ENCODE measurements at places on chromosomes 1 and 21. TPM values are rescaled to one million over a fixed set of nuclear protein-coding genes. Genes with fewer than 3 reads are reported as not detected.

- no peak for DNase-seq
Observed at GRCh38 chr21:44761747-44762208, 39.8 kb downstream of the UBE2G2 start.

DNA sequence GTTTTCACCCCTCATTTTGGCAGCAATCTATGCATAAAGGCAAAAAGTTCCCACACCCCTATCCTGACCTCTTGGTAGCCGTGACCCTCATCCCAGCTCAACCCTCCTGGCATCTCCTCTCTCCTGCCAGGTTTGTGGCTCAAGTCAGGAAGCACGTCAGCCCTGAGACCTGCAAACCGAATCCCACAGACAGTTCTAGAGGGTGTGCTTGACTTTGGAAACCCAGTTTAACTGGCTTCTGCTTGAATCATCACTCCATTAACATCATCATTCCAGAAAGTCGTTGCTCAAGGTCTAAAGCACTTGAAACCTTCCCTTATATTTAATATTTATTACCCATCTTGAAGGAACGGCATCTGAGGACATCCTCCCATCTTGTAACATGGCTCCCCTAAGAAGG is 133.4 kb upstream of the ERG start:
- DNase-seq = no peak

DNA sequence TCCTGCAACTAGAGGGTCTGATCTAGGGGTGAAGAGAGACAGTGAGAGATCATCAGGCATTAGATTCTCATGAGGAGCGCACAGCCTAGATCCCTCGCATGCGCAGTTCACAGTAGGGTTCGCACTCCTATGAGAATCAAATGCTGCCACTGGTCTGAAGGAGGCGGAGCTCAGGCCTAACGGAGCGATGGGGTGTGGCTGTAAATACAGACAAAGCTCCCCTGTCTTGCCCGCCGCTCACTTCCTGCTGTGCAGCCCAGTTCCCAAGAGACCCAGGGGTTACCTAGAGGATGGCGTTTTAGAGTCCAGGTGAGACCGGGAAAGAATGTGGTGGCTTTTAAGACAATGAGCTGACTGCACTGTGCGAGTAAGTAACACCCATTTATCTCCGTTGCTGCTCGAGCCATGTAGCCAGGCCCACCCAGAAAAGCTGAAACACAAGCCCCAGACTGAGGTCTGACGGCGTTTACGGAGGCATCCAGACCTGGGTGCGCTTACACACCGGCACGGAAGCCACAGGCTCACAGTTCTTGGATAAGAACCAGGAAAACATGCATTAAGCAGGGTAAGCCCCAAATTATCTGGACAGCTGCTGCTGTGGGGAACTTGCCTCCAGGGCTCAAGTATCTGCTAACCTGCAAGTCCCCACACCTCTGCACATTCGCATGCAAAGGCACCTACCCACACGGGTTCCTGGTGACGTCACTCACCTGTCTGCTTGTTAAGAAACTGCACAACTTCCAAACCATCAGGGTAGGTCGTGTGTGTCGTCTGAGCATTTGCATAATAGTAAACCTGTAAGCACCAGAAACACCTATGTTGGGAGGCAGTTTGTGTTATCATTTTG is 12.5 kb downstream of the TCP10L start:
- DNase-seq = no peak

DNA sequence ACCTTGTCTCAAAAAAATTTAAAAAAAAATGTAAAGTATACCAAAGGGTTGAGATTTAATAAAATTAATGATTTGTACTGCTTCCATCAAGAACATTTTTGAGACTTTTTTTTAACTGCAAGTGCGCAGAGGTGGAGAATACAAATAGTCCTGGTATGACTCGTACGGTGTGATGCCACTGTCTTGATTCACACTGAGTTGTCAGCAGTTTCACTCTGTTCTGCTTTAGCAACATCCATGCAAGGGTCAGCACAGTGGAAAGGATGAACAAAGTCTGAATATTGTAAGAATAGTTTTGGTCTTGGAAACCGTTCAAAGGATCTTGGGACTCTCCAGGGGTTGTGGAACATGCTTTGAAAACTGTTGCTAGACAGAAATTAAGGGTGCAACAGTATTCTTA is 40.2 kb downstream of the EXO1 start:
- no peak for DNase-seq

Gene CTPS1
- total RNA-seq = 65.8 TPM

Data from endothelial cell of umbilical vein (primary cell).